ENCODE measurements at places on chromosomes 1 and 21. TPM values are rescaled to one million over a fixed set of nuclear protein-coding genes. Genes with fewer than 3 reads are reported as not detected.

DNA sequence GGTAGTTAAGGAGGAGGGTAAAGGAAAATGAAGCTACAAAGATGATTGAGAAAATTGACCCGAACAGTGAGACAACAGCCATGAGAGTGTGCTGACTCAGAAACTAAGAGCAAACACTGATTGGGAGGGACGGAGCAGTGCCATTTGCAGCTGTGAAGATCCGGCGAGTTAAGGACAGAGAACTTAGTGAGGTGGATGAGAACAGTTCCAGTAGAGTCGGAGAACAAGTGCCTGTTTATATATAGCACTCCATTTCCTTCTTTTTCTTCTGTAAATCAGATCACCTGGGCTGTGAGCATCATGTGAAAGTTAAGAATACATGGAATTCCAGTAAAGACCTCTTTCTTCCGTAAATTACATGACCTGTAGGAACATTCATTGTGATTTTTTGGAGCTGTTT is 145.7 kb downstream of the KCNK2 start:
- DNase-seq: no peak

- DNase-seq: no peak
Measured at GRCh38 chr21:32599091-32599490, 13.1 kb downstream of the CFAP298 start.

- no peak for DNase-seq
Measured at GRCh38 chr1:115136106-115136505, 46.8 kb upstream of the TSPAN2 start.

DNA sequence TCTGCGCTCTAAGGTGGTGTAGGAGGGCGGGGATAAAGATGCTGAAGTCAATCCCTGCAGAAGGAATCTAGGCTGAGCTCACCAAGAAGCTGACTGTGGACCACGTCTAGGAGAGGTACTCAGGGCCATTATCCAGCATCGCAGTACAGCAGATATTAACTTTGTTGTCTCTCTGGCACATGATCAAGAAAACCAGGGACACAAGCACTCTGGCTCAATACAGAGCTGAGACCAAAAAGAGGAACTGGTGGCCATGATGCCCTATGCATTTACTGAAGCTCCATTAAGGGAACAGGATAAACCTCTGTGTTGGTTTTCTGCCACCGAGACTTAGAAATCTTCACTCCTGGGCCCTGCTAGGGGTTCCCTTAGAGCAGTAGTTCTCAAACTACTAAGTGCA is 38.0 kb upstream of the ANGPTL7 start:
- no peak for DNase-seq

- no peak for DNase-seq
Measured at GRCh38 chr1:37817481-37817880, 9.5 kb upstream of the YRDC start.

- no peak for DNase-seq
Measured at GRCh38 chr1:218990019-218990418, 183.7 kb upstream of the LYPLAL1 start.

DNA sequence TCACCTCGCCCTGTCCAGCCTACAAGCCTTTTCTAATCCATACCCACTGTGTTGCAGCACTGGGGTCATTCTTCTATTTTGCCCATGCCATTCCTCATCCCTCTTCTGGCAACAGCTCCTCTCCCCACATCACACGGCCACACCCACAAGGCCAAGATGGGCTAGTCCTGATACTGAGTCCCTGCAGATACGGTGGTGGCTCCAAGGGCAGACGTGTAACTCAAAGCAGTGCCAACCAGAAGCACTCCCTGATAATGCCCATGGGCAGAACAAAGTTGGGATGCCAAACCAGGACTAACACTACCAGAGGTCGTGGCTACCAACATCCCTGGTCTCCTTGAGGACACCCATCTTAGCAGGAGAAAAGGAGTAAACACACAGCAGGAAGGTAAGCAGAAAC is 64.8 kb downstream of the APP start:
- no peak for DNase-seq

- DNase-seq: no peak
Measured at GRCh38 chr21:10639123-10639522, 117.7 kb downstream of the TPTE start.

- no peak for DNase-seq
Measured at GRCh38 chr1:198197285-198197684, 40.5 kb downstream of the NEK7 start.

DNA sequence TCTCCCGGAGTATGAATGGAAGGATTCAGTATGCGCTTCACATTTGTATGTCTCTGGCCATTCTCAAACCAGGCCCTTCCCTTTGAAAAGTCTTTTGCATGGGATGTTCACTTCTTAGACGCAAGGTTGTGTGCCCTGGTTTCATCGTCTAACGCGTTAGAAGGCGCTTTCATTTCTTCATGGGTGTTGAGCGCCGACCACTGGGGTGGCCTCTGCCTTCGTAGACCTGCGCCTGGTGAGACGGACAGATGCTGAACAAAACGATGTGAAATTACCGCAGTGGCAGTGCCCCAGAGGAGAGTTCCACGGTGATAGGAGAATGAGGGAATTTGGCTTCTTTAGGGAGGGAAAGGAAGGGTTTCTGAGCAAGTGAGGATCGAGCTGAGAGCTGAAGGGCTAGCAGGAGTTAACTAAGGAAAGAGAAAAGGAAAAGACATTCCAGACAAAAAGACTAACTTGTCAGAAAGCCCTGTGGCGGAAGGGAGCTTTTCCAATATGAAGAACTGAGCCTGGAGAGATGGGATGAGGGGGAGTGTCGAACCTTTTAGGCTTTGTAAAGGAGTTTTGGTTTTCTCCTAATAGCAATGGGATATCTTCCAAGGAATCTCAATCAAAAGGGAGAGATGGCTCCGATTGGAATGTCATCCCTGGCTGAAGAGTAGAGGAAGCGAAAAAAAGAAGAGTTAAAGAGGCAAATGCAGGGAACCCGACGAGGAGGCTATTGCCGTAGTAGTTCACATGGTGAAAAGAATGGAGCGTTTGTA is 951 bp downstream of the GGPS1 start:
- peak; percentile 44 for DNase-seq

DNA sequence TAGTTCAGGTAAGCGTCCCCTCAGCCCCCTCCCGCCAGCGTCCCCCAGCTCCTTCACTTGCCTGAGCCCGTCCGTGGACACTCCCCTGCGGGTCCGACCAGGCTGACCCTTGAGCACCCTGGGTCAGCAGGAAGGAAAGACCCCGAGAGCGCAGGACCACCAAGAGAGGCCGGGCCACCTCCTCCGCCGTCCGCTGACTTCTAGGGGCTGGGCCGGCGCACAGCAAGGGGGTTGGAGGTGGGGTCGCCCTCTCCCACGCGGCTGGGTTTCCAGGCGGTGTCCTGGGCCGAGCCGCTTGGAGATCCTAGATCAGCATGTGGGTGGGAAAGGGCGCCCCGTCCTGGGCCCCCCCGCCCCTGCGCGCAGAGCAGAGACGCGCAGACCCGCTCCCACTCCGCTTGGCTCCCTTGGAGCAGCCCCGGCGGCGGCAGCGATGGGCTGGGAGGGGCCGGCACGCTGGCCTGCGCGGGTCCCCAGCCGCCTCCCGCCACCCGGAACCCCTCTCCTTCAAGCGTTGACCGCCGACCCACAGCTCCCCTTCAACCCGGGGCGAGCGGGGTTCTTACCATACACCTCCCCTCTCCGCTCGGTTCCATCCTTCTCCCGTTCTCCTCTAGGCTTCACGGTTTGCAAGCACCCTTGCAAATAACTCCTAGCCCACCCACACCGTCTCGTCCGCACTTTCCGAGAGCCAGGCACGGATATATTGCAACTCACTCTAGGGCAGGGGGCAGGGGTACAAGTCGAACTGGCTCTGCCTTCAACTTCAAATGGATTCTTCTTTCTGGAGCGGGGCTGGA is 7.5 kb downstream of the KNCN start:
- no peak for DNase-seq

- no peak for DNase-seq
Measured at GRCh38 chr1:19372602-19373001, 60.5 kb downstream of the SLC66A1 start.

DNA sequence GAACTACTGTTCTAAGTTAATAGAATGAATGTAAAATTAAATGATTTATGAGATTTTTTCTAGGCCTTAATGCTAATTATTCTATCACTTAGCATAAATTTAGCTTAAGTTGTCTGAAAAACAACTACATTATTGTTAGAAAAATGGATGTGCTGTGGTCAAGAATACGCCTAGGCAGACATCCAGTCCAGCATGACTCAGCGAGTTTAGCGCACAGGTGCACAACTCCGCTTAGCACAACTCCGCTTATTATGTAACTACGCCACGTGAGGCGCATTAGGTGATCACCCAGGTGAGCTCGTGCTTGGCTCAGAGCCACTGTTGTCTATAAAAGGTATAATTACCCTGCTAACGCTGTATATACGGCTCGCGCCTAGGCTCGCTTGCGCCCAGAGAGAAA is 1043.6 kb upstream of the ADGRL4 start:
- no peak for DNase-seq

GRCh38 chr1:230308039-230308438 is 118.1 kb downstream of the PGBD5 start:
- peak; percentile 54 for DNase-seq

GRCh38 chr21:42388740-42389448 is 7.0 kb downstream of the TMPRSS3 start:
- DNase-seq: no peak

DNA sequence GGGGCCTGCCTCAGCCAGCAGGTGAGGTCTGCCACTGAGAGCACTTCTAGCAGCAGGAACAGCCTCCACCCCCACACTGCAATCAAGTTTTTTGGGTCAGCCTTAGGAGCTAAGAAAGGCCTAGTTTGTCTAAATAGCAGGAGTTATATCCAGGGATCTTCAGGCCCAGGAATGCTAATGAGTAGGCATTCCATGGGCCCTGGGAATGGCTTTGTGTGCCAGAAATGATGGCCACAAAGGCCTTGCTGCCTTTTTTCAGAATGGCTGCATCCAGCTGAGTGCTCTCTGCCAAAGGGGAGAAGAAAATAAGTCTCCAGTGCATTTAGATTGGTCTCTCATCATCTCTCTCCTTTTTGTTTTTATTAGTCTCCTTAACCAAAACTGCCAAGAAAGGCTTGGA is 2.8 kb downstream of the MRTO4 start:
- no peak for DNase-seq

- peak; percentile 58 for DNase-seq
Measured at GRCh38 chr1:239417986-239418640, 31.7 kb downstream of the CHRM3 start.

- DNase-seq: peak; percentile 48
Measured at GRCh38 chr1:191913260-191913977, 244.8 kb upstream of the RGS18 start.

- DNase-seq: no peak
Measured at GRCh38 chr1:64363111-64363510, 106.8 kb upstream of the CACHD1 start.

- no peak for DNase-seq
Measured at GRCh38 chr1:14470802-14471201, 127.7 kb upstream of the KAZN start.

- no peak for DNase-seq
Measured at GRCh38 chr1:6477039-6477820, 11.3 kb upstream of the TNFRSF25 start.

C1orf56 gene
- 2.6 TPM for total RNA-seq

SERPINC1 gene
- 0.13 TPM for total RNA-seq

PAFAH2 gene
- total RNA-seq: 59.7 TPM

CFAP141 gene
- not detected for total RNA-seq

SDCCAG8 gene
- total RNA-seq: 29.9 TPM

CAPN9 gene
- 0.35 TPM for total RNA-seq

PROX1 gene
- total RNA-seq: 6.9 TPM
